ENCODE measurements at places on chromosomes 16 and 17. TPM values are rescaled to one million over a fixed set of nuclear protein-coding genes. Genes with fewer than 3 reads are reported as not detected.

GRCh38 chr16:76235426-76235825 is 41.8 kb upstream of the CNTNAP4 start:
- DNase-seq, result no peak

DNA sequence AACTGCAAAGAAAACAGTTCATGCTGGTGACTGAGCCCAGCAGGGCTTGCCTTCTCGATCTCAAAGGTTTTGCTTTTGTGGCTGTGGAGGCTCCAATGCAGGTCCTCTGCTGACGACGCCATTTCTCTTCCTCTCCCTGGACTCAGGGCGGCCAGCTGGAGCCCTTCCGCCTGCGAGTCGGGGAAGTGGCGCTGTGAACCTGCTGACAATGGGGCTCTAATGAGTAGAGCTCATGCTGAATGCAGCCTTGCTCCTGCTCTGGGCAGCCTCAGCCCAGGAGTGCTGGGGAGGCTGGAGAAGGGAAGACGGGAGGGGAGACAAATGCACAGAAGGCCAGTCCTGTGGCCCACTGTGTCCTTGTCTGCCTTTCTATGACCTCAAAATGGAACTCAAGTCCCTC is 43.8 kb downstream of the VAC14 start:
- DNase-seq, result no peak

DNA sequence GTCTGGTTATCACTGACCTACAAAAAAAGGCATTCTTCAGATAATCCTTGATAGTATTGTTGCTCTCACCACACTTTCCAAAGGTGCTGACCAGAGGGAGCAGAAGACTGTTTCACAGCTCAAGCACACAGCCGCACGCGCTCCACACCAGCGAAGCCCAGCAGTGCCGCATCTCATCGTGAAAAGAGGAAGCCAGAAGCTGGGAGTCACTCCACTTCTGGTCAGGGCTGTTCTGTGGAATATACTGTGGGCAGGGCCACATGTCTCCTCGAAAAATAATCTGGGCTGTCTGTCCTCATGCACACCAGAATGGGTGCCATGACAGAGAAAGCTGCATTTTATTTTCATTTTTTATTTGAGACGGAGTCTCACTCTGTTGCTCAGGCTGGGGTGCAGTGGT is 7.3 kb upstream of the PRSS36 start:
- no peak for DNase-seq

DNA sequence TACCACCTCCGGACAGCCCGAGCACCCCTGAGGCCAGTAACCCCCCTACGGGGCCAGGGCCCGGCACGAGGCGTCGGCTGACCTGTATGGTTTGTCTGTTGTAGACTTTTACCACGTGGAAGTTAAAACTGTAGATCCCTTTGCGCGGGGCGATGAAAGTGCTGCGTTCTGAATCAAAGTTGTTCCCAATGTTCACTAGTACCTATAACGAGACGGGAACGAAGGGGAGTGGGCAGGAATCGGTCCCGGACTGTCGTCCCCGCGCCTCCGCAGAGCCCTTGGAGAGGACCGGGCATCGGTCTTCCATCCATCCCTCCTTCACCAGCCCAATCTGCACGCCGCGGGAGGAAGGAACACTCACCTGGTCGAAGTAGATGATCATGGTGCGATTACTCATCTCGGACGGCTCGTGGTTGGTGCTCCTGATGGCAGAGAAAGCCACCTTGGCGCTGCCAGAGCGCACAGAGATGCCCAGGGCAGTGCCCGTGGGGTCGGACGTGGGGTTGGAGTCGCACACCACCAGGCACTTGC is 732 bp downstream of the CBLN1 start:
- DNase-seq, result no peak

GRCh38 chr17:6523330-6523729 is 33.0 kb downstream of the PITPNM3 start:
- DNase-seq, result peak; percentile 78

- DNase-seq, result no peak
Observed at GRCh38 chr17:1566505-1567199, 4.1 kb upstream of the PITPNA start.

DNA sequence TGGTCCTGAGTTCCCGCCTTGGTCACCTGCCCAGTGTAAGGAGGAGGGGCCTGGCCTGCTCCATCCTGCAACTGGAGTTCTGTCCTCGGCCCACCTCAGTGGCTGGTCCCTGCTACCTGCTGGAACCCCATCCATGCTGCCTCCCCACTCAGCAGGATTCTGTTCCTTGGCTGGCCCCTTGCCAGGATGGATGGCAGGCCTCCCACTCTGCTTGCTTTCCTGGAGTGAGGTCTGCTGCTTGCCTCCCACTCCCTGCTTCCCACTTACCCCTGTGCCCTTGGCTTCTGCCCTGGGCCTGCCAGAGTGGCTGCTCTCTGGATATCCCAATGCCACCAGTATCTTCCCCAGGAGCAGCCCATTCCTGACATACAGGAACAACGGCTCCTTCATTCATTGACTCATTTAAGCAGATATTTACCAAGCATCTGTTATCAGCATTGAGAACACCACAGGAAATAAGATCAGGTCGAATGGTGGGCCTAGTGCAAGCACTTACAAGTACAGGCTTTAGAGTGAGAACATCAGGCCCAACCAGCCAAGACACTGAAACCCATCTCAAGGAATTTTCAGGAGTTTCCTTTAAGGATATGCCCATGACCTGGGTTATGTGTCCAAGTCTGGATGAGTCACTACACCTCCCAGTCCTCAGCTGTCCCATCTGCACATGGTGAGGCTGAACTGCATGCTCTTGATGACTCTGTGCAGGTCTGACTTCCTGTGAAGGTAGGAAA is 17.0 kb upstream of the RPRML start:
- no peak for DNase-seq

- no peak for DNase-seq
Observed at GRCh38 chr16:77881355-77882030, 93.1 kb downstream of the VAT1L start.

- DNase-seq, result no peak
Observed at GRCh38 chr17:17269926-17270773, 10.9 kb downstream of the COPS3 start.

- DNase-seq, result no peak
Observed at GRCh38 chr16:85979605-85980004, 80.6 kb downstream of the IRF8 start.

GRCh38 chr17:15194859-15195277 is 70.3 kb downstream of the PMP22 start:
- DNase-seq, result no peak

The CBFA2T3 gene
- total RNA-seq, result 0.07 TPM

The ANKRD40CL gene
- total RNA-seq, result 3.3 TPM

The CCL13 gene
- total RNA-seq, result 0.32 TPM

The GPT2 gene
- 41.0 TPM for total RNA-seq

Data from hepatocyte (in vitro differentiated cells).